ENCODE measurements at places on chromosomes 5 and 9. TPM values are rescaled to one million over a fixed set of nuclear protein-coding genes. Genes with fewer than 3 reads are reported as not detected.

DNA sequence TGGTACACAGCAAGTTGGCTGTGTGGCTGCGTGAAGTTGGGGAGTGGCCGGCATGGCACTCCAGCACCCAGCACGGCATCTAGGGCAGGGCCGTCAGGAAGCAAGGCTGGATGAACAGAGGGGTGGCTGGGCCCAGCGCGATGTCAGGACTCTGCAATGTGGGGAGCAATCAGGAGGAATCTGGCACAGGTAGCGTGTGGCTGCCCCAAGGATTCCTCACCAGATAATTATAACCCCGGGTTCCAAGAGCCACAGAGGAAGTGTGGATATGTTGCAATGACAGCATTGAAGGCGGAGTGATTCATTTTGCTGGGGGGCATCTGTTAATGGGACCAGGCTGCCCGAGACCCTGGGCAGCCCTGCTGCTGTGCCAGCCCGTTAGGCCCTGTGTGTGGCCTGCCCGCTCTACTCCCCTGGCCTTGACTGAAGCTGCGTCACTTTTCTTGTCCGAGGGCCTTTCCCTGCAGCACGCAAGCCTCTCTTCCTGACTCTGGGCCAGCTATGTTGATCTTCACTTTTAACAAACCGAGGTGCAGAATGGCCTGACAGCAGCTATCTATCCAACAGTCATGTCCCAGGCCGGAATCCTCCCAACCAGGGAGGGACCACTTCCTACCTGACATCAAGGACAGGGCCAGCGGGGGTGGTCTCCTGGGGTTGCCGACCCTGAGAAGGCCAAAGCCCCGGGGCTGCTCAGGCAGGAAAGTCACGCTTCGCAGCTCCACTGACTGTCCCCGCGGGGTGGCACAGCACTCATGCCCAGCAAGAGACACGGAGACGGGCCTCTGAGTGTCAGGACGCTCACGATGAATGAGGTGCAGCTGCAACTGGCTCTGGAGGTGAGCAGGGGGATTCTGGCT is 118.0 kb upstream of the PHYKPL start:
- no peak for DNase-seq

DNA sequence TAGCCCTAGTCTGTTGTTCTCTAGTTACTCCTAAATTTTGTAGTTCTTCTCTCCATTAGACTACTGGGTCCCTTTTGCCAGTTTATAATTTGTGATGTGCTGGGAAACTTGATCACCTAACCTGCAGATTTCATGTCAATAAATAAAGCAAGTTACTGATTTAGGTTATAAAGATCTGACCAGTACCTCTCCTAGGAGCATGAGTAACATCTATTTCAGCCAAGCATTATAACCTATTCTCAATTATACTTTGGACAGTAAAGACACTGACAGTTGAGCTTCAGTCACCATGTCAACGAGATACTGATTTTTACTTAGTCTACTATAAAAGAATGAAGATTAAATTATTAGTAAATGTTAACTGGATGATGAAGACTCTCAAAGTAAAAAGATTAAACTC is 36.7 kb downstream of the CSNK1A1 start:
- DNase-seq: no peak

RLN2 gene
- not detected for total RNA-seq

DNA sequence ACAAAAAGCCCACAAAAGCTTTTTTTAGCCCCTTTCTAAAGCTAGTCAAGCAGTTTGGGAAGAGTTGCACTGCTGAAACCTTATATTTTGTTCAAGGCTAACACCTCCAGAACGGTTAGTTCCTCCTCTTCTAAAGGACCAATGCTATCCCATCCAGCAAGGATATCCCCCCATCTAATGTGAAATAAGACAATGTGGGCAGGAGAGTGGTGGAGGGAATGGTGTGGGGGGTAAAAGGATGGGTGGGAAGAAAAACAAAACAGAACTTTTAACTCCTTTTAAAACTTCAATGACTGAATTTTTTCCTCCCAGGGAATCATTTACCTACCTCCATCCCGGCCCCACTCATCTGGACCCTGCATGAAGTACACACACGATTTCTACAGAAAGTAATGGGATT is 21.2 kb downstream of the PTCH1 start:
- no peak for DNase-seq

SLC25A2 gene
- 0.69 TPM for total RNA-seq

- DNase-seq: no peak
Observed at GRCh38 chr5:72892846-72893245, 63.0 kb upstream of the FCHO2 start.

- no peak for DNase-seq
Observed at GRCh38 chr9:125608489-125609224, 98.4 kb downstream of the MAPKAP1 start.

Measured in urinary bladder (tissue), 4 donors.